Activated naive CD8-positive, alpha-beta T cell treated with anti-CD3 and anti-CD28 coated beads, Interleukin-2, amount 10 ng/mL, durations not matched to agents 7 days and 5 days (primary cell): ENCODE measurements at places on chromosomes 11 and 22.

DNA sequence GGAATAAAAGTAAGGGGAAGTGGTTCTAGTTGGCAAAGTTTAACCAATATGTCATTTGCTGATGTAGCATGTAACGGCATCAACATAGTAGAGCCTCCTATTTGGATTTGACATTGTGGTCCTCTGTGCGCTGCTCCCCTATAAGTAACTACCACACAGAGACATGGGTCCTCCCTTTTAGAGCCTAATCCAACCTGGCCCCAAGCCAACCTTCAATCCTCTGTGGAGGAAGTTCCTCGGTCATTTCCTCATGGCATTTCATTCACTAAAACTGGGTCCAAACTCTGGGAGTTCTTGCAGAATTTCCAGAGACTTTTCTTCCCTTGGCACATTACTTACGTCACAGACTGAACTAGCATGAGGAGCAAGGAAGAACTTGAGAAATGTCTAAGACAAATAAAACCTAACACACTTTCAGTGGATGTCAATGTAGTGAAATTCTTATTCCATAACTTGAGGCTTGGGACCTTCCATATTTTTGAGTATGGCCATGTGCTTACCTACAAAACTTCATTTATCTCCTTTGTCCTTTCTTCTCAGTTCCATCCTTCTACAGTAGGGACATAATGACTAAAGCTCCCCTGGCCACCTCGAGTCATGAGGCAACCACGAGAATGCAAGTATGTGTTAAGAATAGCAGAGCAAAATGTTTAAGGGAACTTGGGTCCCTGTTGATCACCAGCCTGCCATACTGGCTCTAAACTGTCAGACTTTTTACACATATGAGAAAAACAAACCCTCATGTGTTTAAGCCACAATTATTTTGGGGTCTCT lies 34.7 kb downstream of the MMP20 start:
- DNase-seq, result no peak

- no peak for DNase-seq
Measured at GRCh38 chr22:44924710-44925109, 85.1 kb downstream of the PHF21B start.

DNA sequence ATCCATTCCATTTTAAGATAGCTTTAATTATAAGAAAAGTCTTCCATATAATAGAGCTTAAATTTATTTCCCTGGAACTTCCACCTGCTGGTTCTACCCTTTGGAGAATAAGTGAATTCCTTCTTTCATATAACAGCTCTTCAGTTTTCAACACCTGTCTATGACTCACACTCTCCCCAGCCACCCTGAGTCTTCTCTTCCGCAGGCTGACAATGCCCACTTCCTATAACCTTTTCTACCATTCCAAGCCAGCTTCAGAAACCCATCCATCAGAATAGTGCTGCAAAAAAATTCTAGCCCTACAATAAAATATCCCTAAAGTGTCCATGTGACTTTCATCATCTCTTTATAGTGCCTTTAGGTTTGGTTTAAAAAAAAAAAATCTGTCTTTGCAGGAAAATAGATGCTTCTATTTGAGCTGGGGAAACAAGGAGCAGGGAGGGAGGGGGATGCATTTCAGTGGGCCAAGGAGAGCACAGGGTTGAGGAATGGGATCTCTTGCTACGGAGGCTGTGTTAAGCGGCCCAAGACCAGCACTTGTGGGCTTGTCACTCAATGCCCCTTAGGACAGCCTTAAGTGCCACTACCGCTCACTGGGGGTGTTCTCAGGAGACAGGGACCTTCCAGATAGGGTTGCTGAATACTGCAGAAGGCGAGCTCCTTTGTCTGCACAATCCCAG lies 178.6 kb downstream of the DSCAML1 start:
- DNase-seq, result no peak

- DNase-seq, result no peak
Measured at GRCh38 chr22:46504584-46504983, 32.8 kb downstream of the CELSR1 start.

DNA sequence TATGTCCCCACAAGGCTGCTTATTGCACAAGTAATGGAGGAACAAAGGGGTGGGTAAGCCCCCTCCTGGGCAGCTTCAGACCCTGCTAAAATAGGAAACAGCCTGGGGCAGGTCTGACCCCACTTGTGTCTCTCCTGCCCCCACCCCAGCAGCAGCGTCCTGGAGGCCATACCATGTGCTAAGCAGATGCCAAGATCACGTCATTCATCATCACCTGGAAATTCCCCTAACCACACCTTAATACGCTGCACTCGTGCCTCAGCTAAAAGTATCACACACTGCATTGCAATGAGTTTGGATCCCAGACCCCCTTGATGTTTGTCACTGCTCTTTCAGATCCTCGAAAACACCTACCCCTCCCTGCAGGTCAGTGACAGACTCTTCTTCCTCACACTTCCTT lies 27.8 kb upstream of the GGTLC2 start:
- no peak for DNase-seq
